Posterior cingulate gyrus (tissue), 11 donors: ENCODE measurements at places on chromosomes 11 and 22.

DNA sequence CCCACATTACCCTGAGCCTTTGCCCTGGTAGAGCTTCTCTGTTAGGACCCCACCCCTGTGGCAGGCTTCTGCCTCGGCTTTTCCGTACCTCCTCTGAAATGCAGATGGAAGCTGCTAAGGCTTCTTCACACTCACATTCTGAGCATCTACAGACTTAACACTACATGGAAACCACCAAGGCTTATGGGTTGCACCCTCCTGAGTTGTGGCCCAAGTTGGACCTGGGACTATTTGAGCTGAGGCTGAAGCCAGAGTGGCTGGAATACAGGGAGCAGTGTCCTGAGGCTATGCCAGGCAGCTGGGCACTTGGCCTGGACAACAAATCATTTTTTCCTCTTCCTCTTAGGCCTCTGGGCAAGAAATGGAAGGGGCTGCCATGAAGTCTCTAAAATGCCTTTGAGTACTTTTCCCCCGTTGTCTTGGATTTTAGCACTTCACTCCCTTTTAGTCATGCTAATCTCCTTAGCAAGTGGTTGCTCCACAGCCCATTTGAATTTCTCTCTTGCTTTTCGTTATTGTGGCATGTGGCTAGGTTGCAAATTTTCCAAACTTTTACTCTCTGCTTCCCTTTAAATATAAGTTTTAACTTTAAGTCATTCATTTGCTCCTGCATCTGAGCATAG lies 114.8 kb upstream of the FIBIN start:
- DNase-seq = no peak

DNA sequence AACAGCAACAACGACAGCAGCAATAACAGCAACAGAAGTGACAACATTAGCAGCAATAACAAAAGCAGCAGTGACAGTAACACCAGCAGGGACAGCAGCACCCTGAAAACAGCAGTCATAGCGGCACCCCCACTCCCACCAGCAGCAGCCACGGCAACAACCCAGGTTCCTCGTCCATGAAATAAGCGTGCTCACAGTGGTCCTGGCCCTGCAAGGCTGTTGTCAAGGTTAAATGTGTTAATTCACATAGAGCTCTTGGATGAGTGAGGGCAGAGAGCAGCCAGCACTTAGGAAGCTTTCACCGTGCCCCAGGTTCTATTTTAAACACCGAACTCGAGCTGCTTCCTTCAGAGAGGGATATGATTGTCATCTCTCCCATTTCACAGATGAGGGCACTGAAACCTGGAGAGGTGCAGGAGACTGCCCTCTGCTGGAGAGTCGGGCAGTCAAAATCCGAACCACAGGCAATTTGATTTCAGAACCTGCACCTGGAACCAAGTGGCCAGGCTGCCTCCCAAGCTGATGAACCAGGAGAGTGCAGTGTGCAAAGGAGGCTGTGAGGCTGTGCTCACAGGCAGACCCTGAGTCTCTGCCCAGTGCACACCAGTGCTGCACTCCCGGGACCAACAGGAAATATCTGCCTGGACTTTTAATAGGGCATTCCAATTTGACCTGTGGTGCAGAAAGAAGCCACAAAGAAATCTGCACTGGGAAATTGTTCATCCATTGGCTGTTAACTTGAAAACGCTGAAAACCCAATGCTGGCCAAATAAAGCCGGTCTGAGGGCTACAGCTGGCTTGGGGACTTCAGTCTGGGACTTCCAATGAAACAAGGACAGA lies 22.9 kb upstream of the FGF3 start:
- no peak for DNase-seq

- DNase-seq = no peak
Measured at GRCh38 chr22:38793317-38793716, 626 bp downstream of the DNAL4 start.

DNA sequence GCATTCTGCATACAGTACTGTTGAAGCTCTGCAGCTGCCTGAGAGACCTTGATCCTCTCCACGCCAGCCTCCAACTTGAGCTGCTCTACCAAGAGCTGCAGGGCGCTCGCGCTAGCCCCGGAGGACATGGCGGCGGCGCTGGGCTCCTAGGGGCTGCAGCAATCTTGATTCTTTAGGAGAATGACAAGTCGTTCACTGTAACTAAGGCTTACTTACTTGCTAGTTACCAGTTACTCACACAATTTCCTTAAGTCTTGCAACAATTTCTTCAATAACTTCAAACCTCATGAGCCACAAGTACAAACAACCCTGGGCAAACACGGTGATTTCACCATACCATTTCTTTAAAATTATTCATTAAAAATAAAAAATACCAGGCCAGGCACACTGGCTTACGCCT lies 21.9 kb downstream of the SBF2 start:
- DNase-seq = no peak

DNA sequence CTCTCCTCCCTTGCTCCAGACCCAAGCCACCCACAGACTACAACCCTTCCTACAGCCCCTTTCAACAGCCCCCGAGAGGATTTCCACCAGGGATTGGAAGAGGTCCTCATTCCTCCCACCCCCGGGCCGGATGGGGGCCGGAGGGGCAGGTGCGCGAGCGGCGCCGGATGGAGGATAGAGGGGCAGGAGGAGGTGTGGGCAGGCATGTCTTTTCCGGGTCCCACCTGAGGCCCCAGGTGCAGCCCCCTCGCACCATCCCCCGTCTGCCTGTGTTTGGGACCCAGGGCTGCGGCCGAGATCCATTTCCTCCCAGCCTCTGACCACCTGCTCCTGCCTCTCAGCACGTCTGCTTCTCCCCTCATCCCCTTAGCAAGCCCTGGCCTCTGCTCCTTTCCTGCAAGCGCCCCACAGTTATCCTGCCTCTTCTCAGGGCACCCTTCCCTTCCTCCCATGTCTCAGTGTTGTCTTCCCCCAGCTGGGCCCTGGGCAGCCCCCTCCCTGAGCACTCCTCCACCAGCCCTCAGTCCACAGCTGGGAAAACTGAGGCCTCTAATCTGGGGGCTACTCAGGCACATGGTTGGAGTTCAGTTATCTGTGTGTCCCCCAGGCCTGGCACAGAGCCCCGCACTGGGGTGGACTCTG lies 19.3 kb upstream of the CBX7 start:
- DNase-seq = no peak

DNA sequence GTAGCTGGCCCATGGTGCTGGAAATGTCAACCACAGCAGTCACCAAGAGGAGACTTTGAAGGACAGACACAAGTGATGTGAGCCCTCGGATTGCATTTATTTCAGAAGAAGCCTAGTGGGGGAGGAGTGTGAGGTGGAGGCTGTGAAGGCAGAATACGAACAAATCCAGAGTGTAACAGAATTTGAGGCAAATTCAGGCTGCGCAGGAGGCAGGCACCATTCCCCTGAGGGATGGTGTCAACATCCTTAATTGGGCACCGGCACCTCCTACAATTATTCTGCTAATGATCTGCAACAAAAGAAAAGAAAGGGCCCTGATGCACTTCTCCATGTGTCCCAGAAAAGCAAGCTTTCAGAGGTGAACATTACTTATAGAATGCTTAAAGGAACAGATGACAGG lies 32.2 kb downstream of the CWC15 start:
- DNase-seq = no peak

DNA sequence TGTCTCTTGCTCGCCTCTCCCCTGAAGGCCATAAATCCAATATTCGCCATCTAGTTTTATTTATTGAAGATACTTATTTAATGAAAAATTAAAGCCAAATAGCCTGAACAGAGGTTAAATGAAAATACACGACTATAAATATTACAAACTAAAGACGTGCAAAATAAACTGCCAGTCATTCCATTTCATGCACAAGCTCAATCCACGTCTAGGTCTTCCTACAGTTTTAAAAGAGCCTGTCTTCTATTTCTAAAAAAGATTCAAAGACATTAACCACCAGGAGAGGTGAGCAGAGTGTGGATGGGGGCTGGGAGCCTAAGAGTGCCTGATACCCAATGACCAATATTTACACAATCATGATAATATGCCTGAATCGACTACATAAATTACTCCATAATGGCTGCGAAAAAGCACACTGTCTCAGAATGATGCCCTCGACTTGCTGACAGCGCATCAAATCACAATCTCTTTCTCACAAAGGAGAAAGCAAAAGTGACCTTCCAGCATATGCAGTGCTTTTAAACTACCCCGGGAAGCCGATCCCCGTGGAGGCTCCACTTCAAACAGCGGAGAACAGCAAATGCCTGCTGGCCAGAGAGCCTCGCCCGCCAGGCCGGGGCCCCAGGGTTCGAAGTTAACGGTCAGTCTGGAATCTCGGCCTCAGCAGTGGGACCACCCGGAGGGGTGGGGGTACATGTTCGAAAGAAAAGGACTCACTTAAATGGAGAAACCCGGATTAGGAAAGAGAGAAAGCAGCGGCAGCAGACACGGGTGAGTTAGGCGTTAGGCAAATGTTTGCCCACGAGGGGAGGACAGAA lies 1.7 kb downstream of the FCHSD2 start:
- DNase-seq = no peak

GRCh38 chr22:42766860-42767259 lies 46.2 kb upstream of the A4GALT start:
- DNase-seq = no peak
